ENCODE measurements at places on chromosomes 11 and 22.

DNA sequence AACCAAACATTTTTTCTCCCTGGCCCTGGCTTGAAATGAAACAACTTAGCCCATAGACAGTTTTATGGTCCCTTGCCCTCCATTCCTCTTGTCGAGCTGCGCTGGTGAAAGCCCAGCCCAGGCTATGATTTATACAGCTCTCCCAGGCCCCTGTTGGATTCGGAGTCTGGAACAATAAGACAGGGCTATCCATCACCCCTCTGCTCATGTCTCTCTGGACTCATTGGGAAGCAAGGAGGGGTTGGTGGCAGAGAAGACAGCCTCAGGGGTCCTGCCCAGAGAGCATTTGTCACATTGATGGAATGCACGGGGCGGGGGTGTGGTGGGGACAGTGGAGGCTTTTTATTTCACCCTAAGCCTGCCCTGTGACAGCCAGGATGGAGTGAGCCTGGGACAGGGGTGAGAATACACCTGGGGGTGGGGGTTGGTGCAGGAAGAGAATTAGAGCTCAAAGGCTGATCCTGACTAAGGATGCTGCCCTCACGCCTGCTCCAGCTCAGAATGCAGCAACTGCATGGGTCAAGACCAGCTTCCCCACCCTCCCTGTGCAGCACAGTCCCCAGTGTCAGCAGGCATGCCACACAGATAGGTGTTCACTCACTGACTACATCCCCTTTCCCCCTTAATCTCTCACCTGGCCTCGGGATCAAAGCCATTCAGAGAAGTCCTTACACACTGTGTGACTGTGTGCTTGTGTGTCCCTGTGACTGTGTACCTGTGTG lies 10.0 kb upstream of the PKNOX2 start:
- DNase-seq, result no peak

DNA sequence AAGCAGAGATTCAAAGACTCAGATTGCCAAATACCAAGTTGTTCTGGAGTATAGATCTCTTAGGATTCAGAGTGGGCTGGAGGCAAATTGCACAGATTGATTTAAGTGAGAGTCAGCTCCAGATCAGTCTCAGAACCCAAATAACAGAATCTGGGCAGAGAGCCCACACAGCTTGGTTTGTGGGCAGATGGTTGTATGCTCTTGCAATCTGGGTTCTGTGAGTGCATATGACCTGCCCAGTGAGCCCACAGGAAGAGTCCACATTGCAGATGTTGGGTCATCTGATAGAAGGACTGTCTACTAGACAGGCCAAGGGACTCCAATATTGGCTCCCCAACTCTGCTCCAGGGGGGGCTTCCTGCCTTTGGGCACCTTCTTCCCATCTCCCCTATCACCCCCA lies 65.9 kb downstream of the ADAMTS15 start:
- DNase-seq, result no peak

- no peak for DNase-seq
These were observed 24.7 kb downstream of the PPME1 start for GRCh38 chr11:74195828-74196227.

GRCh38 chr11:94597896-94598295 lies 30.7 kb downstream of the PIWIL4 start:
- DNase-seq, result no peak

- no peak for DNase-seq
These were observed 252.1 kb upstream of the PITPNB start for GRCh38 chr22:28171115-28171514.

GRCh38 chr22:49014227-49015201 lies 813.2 kb downstream of the BRD1 start:
- DNase-seq, result no peak

GRCh38 chr11:14179116-14179820 lies 179.7 kb downstream of the RRAS2 start:
- DNase-seq, result no peak

- DNase-seq, result no peak
These were observed 151.9 kb downstream of the DBX1 start for GRCh38 chr11:20008190-20008870.
